ENCODE measurements at places on chromosomes 11 and 22.
A peak's percentile ranks its signal among the peaks of the same experiment; 100 is the strongest.

GRCh38 chr11:64251016-64251752 lies at the start of gene PLCB3:
Gene PLCB3, plus strand, starts transcription at chr11:64251530. Its CDS starts 120 bp downstream, at chr11:64251650.
- peak; percentile 49 for DNase-seq

DNA sequence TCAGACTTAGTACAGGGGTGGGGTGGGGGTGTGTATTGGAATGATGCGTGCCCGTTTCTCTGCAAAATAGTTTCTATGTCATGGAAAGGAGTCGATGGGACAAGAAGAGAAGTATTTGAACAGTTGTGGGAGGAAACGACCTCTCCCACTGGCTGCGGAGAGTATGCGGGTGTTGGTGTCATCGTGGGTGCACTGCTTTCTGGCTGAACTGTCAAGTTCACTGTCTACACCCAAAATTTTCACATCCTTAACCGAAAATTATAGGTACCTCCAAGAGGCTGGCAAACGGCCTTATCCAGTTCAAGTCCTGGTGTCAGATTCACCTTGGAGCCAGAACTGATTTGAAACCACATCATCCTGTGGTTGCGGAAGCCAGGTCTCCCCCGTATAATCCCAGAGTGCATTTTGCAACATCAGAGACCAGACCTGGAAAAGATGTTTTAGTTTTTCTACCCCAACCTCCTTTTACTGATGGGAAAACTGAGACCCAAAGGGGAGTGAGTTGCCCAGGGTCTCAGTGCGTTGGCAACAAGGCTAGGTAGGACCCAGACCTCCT lies 497 bp upstream of the SSRP1 start:
- DNase-seq, result peak; percentile 23

- no peak for DNase-seq
Observed at GRCh38 chr11:41099654-41100053, 359.8 kb downstream of the LRRC4C start.

DNA sequence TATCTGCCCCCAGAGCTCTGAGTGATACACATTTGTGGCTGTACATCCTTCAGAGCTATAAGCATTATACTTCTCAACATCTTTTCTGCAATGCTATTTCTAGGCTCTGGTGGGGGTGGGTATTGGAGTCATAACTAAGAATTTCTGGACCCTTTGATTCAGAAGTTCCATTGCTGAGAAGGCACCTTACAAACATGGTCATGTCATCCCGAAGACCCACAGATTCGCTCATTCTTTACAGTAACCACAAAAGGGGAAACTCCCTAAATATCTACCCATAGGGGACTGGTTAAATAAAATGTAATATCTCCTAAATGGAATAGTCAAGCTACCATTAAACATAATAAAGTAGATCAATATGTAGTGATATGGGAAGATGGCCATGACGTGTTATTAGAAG lies 98.8 kb downstream of the PRR5L start:
- no peak for DNase-seq

DNA sequence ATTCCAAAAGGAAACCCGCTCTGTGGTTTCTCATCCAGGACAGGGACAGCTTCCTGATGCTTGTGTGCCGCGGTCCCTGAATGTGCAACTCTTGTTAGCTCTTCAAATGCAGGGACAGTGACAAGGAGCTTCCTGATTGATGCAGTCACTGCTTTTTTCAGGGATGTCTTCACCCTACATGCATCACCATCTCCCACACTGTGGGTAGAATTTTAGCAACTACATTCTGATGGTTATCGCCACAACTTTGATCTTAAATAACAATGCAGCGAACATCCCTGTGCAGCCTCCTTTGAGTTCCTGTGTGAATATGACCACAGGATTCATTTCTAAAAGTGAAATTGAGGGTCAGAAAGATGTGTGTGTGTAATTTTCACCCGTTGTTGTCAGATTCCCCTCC lies 115.0 kb downstream of the GGTLC2 start:
- no peak for DNase-seq
